ENCODE measurements at places on chromosomes 6 and 20. TPM values are rescaled to one million over a fixed set of nuclear protein-coding genes. Genes with fewer than 3 reads are reported as not detected.

Gene RNF39
- total RNA-seq: not detected

Gene CBFA2T2
- total RNA-seq: 2.6 TPM

Gene HM13
- total RNA-seq: 56.0 TPM

Gene PHACTR3
- 3.2 TPM for total RNA-seq

GRCh38 chr6:123855506-123855905 is 51.8 kb downstream of the NKAIN2 start:
- no peak for DNase-seq

GRCh38 chr6:129590408-129591022 is 119.5 kb downstream of the ARHGAP18 start:
- DNase-seq: peak; percentile 45

DNA sequence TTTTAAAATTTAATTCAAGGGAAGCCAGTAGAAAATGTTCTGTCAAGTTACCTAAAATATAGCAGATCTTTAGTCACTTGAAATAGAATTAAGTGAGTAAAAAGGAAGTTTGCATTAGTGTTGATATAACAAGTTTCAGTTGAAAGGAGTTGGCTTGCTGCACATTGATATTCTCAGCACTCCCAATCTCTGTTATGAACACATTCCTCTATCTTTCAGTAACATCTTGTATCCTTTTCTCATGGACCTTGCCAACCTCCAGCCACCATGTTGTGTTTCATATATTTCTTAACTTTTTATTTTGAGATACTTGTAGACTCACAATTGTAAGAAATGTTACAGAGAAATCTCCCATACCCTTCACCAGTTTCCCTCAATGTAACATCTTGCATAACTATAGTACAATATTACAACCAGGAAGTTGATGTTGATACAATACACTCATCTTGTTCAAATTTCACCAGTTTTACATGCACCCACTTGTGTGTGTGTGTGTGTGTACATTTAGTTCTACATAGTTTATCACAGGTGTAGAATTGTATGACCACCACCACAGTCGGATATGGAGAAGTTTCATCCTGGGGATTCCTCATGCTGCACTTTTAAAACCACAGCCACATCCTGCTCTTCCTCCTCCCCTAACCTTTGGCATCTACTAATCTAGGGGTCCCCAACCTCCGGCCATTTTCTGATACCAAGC is 20.2 kb upstream of the PAQR8 start:
- no peak for DNase-seq

GRCh38 chr6:30830438-30830837 is 53.9 kb upstream of the DDR1 start:
- DNase-seq: no peak

DNA sequence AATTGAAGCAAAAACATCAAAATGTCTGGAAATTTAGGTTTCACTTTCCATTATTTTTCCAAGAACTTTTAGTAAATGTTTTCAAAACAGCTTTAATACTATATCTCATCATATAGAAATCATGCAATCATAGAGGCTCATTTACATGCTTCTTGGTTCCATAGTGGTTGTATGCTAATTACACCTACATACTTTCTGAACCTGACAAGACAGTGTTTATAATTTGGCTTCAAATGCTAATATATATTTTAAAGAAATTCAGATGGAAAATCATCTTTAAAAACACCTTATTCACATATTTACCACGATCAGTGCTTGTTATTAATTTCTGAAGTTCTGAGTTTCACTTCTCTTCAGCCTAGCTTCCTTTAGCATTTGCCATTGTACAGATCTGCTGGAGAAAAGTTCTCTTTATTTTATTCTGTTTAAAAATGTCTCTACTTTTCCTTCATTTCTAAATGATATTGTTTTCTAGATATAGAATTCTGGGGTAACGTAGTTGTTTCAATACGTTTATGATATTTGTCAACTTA is 89.9 kb downstream of the PLCB1 start:
- no peak for DNase-seq

DNA sequence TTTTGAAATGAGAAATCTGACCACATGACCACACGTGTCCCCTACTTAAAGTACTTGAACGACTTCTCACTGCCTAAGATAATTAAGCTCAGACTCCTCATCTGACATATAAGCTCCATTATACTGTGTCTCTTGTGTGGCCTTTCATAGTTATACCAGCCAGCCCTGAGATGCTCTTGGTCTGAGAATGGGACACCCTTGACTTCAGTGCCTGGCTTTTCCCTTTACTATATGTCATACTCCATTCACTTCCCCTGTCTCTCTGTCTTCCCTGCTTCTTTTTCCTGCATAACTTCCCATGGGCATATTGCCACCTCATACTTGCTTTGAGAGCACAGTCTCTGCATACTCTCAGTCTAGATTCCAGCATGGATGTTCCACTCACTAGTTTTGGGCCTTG is 53.4 kb upstream of the TINAG start:
- DNase-seq: no peak

DNA sequence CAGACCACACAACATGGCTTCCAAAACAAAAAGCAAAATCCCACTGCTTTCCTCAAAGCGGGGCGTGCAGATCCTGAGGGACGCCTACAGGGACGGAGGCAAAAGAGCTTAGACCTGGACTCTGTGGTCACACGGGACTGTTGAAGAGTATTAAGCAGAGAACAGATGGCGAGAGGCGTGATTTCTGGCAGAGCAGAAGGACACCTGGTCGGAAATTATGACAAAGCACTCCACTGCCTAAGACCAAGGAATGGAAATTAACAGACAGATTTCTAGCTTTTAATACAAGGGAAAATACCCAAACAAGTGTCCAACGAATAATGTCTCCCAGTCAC is 15.4 kb downstream of the CST7 start:
- DNase-seq: no peak

DNA sequence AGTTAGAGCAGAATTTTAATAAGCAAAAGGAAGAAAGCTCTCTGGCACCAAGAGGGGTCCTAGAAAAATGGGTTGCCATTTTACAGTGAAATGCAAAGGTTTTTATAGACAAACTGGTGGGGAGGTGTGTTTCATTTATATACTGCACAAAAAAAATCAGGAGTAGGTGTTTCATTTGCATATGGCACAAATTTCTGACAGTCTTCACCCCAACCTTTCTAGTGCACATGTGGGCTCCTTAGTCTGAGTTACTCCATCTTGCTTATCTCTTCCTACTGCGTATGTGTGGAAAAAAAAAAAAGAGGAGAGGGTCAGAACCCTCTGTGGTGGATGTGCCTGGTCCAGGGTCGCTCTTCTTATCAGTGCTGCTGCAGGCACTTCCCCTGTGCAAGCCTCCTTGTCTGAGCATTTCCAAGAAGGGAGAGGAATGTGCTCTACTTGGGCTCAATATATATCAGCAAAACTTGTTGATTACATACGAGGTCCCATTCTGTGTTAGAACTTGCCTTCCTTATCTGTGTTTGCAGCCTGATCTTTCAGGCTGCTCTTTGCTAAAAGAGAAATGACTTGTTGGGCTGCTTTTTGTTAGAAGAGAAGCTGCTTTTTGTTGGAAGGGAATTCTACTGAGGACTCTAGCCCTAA is 59.0 kb upstream of the MRAP2 start:
- peak; percentile 11 for DNase-seq

GRCh38 chr6:48834706-48835105 is 628.3 kb downstream of the MMUT start:
- no peak for DNase-seq

Data from dermis microvascular lymphatic vessel endothelial cell (primary cell).